Right renal pelvis (tissue), 4 donors: ENCODE measurements at places on chromosomes 5 and 9.

DNA sequence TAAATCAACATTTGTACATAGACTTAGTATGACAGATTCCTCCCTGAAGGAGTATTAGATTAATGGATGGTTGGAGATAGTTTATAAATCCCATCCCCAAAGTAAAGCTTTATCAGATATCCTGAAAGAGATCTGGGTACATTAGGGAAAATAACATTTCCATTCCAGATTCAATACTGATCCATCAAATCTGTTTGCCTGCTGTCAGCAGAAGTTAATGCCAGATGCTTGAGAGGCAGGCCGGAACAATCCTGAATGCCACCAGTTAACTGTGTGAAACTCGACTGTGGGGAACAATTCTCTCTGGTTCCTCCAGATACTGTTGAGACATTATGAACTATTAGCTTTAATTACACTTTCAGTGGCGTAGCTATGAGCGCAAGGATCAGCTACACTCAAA lies 1166.8 kb downstream of the MAT2B start:
- no peak for DNase-seq

DNA sequence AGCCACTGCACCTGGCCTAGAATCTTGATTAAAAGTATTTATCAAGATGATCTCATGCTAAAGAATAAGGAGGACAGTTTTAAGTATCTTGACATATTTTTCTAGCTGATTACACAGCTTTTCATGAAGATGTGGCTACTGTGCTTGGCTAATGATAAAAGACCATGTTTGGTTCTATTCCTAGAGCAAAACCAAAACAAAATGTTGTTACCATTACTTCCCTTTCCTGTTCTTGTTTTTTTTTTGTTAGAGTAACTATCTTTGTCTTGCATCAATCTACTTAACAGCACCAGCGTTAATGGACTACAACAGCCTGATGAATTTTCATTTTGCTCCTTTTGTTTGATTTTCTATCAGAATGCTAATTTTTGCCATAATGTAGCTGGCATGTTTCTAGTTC lies 86.2 kb upstream of the DHFR start:
- no peak for DNase-seq

DNA sequence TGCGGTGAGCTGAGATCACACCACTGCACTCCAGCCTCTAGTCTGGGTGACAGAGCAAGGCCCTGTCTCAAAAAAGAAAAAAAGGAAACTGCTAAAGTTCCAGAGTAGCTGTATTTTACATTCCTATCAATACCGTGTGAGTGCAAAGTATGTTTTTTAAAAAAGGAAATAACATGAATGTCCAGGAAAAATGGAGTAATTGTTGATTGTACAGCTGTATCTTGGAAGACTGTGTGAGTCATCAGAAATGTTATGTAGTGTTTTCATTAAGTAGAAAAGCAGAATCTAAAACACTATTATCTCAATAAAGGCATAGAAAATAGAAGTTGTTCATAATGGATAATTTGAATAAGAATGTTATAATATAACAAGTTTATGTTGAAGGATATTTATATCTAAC lies 53.9 kb downstream of the ZCCHC7 start:
- DNase-seq: no peak

DNA sequence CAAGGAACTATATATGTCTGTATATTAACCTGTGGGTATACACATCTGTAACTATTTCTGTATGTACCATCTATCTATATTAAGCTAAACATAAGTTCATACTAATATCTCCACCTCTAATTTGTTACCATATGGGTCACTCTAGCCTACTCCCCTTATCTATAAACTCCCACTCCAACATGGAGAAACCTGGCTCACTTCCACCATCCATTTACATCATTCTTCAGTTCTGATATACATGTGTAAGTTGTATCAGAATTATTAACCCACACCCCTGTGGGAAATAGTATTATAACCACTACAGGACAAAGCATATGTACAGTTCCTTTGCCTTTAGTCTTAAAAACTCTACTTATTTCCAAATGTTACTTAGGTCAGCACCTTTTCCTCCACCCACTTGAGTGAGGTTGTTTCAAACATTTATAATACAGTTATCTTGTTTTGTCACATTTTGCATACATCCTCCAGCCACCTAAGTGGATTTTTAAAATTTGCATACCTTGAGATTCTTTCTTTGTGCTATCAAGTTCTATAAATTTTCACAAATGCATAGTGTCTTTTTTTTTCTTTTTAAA lies 10.6 kb downstream of the NDFIP1 start:
- DNase-seq: no peak

DNA sequence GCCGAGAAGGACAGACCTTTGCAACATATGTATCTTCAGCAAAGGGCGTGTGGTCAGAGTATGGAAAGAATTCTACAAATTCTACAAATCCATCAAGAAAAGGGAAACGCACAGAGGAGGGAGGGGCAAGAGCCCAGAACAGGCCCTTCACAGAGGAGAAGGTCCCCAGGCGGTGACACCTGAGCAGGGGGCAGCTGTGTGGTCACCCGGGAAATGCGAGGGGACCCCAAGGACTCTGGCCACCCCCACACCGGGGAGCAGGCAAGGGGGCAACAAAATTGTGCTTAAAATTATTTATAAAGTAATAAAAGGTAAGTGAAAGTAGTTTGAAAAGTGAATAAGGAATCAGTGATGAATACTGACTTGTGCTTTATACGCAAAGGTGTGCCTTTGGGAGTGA lies 17.6 kb downstream of the NACC2 start:
- no peak for DNase-seq

DNA sequence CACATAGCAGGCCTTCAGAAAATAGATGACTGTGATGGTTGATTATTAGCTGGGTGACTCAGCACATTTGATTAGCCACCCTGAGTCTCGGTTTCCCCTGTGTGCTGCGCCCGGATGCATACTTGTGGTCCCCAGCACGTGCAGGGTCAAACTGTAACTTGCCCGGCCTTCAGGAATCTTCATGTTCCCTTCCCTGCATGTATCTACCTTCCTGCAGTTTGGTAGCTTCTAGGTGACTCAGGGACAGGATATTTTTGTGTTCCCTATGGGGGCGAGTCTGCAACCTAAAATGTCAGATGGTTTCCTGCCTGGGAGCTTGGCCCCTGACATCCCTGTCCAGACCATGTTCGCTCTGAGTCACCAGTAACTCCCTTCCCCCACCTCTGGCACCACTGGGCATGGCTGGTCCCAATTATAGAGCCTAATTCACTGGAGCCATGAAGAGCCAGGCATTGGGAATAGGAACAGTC lies 13.2 kb downstream of the PTGS1 start:
- no peak for DNase-seq

DNA sequence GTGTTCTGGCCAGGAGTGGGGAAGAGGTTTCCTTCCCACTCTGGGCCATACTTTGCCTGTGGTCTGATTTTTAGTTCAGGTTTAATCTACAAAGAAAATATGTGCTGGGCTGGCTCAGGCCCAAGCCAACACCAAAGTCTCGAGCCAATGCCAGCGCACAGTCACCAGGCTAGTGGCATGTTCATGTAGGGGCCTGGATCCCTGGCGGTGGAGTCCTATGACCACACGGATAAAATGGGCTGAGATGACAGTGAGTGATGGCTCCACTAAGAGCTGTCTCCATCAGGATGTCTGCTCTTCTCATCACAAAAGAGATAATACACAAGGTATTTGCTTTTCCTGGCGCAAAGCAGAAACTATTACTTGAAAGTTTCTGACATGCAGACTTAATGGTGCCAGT lies 92.9 kb upstream of the PTPN3 start:
- no peak for DNase-seq

DNA sequence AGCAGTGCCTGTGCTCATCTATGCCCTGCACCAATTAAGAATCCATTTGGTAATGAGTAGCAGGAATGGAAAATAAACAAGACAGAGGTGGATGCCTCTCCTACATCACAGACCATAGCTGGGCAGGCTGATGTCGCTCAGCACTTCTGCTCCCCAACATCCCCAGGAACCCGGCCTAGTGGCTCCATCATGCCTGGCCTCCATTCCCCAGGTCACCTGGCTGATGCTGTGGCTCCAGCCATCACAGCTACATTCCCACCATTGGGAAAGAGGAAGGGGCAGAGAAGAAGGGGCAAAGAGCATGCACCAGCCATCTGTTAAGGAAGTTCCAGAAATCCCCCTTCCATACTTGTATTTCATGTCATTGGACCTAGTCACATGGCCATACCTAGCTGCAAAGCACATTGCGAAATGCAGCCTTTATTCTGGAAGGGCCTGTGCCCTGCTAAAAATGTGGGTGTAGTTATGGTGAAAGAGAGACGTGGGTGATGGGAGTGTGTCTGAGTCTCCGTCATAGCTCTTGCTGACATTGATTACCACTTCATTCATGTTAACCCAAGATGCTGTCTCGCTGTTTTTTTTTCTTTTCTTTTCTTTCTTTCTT lies 86.1 kb upstream of the ADAMTS2 start:
- no peak for DNase-seq

- no peak for DNase-seq
Observed at GRCh38 chr9:131181091-131181681, 55.8 kb downstream of the NUP214 start.

GRCh38 chr9:126354887-126355770 lies 28.5 kb downstream of the MVB12B start:
- DNase-seq: no peak

DNA sequence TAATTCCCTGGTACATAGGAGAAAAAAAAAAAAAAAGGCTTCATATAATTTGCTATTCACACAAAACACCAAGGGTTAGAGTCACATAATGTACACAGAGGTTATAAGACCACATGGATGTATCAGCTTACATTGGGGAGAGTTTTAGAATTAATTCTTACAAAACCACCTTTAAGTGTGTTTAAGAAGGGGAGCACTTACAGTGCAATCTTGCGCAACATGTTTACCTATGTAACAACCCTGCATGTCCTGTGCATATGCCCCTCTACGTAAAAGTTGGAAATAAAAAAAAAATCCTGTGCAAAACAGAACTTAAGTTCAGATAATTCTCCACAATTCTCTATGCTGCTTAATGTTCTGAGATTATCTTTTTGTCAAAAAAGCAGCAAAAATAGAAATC lies 190.0 kb downstream of the DENND1A start:
- DNase-seq: no peak

DNA sequence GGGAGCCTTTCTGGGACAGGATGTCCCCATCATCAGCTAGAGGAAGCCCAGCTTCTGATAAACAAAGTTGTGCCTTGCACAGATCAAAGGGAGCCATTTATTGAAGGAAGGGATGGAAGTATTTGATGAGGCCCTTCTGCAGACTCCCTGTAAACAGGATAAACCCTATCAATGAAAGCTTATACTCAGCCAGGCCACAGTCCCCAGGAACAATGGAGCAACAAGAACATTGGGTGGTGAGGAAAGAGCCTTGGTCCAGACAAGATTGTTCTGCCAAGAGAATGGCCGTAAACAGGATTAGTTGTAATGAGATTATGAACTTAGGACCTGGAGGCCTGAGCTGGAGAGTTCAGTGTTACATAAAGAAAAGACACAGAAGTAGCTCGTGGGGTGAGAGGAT lies 40.5 kb upstream of the LIFR start:
- DNase-seq: no peak

DNA sequence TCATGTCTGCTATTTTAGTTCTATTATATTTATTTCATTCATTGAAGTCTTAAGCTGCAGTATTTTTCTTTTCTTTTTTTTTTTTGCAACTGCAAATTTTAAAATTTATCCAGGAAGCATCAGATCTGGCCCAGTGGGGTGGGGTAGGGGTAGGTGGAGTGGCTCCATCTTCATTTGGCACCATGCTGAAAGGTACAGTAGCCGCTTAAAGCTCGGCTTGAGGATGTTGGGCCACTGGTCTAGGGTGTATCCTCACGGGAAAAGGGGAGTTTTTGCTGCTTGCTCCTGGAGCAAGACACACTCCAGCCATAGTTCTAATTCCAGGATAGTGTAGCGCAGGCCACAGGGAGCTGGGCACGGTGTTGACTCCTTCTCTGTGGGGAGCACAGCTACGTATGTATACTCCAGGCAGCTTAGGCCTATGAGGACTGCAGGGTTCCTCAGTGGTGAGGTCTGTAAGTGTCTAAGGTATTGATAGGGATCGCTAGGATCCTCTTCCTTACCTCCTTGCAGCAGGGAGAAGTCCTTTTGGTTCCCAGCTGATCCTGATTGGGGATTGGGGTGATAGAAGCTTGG lies 22.7 kb downstream of the RCL1 start:
- no peak for DNase-seq

DNA sequence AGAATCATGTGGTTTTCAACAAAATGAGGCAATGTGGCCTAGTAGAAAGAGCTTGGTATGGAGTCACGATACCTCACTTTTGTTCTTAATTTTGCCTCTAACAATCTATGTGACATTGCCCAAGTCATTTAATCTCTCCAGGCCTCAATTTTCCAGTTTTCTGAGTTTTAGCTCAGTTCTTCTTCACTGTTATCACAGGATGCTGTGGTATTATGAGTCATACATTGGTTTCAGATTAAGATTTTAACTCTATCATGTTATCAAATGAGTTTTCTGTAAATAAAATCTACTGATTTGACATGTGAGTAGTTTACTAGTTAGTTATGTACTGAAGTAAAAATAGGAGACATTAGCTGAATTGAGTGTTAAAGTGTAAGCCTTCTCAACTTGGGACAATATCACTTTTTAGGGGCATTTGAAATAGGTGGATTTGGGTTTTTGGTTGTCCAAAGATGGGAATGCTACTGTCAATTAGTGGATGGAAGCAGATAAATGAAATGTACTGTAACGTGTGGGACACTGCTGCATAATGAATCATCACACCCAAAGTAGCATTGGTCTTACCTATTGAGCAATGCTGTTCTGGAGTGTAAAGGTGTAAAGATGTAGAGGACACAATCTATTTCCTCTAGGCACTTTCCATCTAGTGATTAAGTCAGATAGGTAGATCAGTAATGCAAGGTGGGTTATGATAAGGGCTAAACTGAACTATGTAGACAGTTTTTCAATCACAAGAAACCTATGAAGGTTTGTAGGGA lies 73.3 kb downstream of the NNT start:
- DNase-seq: no peak

GRCh38 chr9:110638381-110638954 lies 30.1 kb upstream of the MUSK start:
- DNase-seq: no peak

GRCh38 chr9:78009186-78009585 lies 22.4 kb downstream of the GNAQ start:
- no peak for DNase-seq

DNA sequence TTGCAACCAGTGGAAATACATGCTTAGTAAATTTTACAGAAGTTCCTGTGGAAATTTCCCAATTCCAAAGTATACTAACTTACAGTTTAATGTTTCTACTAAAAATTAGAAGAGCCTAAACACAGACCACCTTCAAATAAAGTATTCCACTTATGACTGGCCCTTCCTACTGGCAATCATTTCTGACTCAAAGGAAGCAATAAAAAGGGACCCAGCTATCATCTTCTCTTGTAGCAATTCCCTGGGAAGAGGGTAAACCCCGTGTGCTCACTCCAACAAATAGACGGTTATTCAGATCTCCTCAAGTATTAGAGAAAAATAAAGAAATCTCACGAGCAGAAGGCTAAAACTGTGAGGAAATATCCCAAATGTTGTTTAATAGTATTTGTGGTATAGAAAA lies 43.3 kb downstream of the GOLPH3 start:
- no peak for DNase-seq
